ENCODE measurements at places on chromosomes 7 and 10. TPM values are rescaled to one million over a fixed set of nuclear protein-coding genes. Genes with fewer than 3 reads are reported as not detected.

GRCh38 chr7:85039196-85039923, 147.5 kb downstream of the SEMA3D start:
- no peak for DNase-seq
- H3K4me3 ChIP-seq: no peak overlapping the region

- H3K4me1 ChIP-seq: no peaks in the 10 kb centered on the region
- peaks cover 11% of the 10 kb centered on the region for H3K27me3 ChIP-seq
- no peak overlapping the region for H3K4me3 ChIP-seq
- H3K27ac ChIP-seq: no peak overlapping the region
- DNase-seq: no peak
- no peaks in the 10 kb centered on the region for H3K36me3 ChIP-seq
Observed at GRCh38 chr10:58311026-58311425, 23.8 kb upstream of the UBE2D1 start.

GRCh38 chr10:11724938-11725776, 17.0 kb upstream of the ECHDC3 start:
- no peak for DNase-seq
- H3K4me3 ChIP-seq: no peak overlapping the region
- H3K27me3 ChIP-seq: peaks cover 49% of the 10 kb centered on the region
- no peaks in the 10 kb centered on the region for H3K36me3 ChIP-seq

DNA sequence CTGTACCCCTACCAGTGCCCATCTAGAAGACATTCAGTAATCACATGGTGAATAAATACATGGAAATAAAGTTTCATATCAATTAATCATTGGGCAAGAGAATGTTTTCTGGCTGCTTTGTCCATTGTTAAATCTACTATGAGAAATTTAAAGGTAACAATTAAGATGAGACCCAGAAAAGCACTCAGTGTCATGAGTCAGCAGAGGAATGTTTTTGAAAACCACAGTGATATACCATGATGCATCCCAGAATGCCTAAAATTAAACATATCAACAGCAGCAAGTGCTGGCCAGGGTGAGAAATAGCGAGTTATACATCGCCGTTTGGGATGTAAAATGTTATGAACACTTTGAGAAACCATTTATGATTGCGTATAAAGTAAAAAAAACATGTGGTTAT, 825.3 kb upstream of the C7orf33 start:
- DNase-seq: no peak
- no peaks in the 10 kb centered on the region for H3K27me3 ChIP-seq
- no peak overlapping the region for H3K4me3 ChIP-seq
- H3K36me3 ChIP-seq: no peaks in the 10 kb centered on the region

The SMO gene
- 0.84 TPM for total RNA-seq

The CDH23 gene
- 1.1 TPM for total RNA-seq
